ENCODE measurements at places on chromosomes 2 and 18.

GRCh38 chr18:78722929-78723710, 256.5 kb upstream of the SALL3 start:
- DNase-seq: no peak

- no peak for DNase-seq
These were observed 56.3 kb downstream of the FBLN7 start for GRCh38 chr2:112194482-112194881.

GRCh38 chr2:37656512-37657423, 14.7 kb downstream of the CDC42EP3 start:
- no peak for DNase-seq

GRCh38 chr2:25112113-25112512, 56.3 kb downstream of the POMC start:
- no peak for DNase-seq

DNA sequence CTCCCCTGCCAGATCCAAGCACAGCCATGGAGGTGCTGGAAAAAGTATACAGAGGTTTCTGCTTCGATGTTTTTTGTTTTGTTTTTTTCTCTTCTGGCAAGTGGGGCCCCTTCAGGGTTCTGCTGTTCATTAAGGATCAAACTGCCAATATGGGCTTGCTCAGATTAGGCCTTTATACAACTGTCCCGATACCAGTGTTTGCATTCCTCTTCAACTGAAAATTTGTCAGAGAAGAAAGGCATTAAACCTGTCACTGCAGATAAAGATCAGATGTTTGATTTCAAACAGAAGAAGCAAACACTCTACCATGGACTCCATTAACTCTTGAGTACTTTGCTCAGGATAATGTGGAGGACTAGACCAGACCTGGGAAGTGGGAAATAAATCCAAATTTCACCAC, 396.0 kb upstream of the SMIM21 start:
- no peak for DNase-seq

DNA sequence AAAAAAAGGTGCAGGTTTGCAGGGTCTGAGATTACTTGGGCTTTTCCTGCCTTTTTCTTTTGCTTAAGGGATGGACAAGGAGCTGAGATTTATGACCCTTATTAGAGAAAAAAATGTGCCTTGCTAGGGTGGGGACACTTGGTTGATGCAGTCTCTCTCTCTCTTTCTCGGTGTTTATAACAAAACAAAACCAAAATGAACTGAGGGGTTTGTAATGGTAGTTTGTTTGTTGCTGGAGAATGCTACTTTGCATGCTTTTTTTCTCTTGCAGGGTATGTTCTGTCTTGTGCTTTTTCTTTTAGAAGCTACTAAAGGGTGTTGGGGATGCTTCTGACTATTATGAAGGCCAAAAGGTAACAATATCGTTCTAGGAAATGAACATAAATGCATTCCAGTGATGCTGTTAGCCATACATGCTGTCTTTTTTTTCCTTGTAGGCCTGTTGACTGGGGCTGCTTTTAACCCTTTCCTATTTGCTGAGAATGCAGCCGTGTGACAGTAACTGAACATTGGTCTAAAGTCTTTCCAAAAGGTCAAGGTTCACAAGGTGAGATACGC, 435 bp downstream of the ZNF532 start:
- no peak for DNase-seq

DNA sequence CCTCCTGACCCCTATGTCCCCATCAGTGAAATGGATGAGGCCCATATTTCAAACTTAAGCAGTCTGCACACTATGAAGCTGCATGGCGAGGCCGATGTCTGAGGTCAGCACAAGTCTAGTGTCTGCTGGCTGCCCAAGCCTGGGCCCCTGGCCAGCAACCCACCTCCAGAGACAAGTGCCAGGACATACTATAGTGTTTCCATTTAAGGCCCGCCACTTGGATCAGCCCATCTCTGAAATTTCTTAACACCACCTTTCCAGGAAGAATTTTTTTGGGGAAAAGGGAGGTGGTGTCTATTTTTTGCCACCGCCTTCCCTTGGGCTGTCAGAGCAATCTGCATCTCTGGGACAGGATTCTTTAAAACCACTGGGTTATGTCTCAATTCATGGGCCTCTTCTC, 1.8 kb downstream of the ACVR1 start:
- DNase-seq: peak; percentile 11

GRCh38 chr2:197071213-197071612, 144.7 kb upstream of the PGAP1 start:
- DNase-seq: no peak

GRCh38 chr2:127525691-127526131, 578 bp downstream of the IWS1 start:
- peak; percentile 49 for DNase-seq

- no peak for DNase-seq
These were observed 116.9 kb upstream of the HDAC4 start for GRCh38 chr2:239517686-239518085.

DNA sequence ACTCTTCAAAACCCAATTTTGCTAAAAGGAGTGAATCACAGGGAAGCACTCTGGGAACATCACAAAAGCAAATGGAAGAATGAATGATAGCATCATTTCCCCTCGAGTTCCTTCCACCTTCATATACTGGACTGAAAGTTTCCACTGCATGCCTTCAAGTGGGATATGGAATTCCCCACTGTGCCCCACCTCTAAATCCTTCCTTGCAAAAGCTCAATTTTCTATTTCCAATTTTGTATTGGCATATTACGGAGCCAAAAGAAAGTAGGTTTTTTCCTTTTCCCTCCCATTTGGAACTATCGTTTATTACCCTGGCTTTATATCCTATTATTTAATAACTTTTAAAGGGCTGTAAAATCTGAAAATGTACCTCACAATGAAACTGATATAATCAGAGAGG, 149.3 kb downstream of the PIEZO2 start:
- no peak for DNase-seq

DNA sequence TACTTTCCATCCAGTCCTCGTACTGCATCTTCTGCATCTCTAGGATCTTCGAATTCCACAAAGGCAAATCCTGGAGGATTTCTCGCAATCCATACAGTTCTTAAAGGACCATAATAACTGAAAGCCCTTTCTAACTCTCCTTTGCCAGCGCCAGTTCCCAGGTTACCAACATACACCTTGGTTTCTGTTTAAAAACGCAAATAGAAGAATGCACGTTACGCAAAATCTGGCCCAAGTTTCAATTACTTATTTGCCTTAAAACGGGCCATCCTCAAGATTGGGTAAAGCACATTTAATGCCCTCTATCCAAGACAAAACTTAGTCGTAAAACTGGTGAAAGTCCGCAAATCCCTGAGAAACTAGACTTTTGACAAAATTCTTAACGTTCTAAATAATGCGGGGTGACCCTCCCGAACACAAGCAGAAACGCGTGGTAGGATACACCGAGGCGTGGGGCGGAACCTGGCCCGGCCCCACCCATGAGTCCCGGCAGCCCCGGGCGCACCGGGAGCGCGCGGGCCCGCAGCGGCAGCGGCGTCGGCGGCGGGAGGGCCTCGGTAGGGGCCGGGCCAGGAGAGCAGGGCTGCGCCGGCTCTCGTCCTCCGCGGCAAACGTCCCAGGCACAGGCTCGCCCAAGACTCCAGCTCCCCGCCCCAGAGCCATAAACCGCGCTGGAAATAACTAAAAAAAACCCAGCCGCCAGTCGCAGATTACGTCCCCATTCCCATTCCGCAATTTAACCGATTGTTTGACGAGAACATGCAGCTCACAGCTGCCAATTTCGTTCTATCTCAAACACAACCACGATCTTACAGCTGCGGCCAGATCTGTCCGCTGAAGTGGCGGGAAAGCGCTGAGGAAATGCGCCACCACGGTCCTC, 910 bp downstream of the SRSF7 start:
- DNase-seq: peak; percentile 36

- no peak for DNase-seq
These were observed 12.0 kb downstream of the PCARE start for GRCh38 chr2:29062371-29062770.

- no peak for DNase-seq
These were observed at the start of gene CCDC68 for GRCh38 chr18:54958704-54959625. Gene CCDC68 (minus strand): TSS chr18:54959461. CDS start chr18:54942791, 16,670 bp downstream.

DNA sequence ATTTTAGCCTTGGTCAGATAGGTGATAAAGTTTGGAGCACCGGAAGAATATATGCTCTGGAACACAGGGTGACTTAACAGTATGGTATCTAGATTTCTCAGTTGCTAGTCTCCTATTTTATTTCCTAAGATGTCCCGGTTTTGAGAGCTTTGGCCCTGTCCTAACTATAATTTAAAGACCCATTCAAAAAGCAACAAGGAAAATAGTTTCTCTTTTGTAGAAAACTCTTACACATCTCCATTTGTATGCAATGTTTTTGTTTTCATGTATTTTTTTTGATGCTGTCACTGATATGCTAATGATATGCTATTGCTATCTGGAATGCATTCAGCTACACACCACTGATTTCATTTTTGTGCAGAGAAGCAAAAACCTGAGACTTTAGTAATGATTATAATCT, 237.8 kb downstream of the GPD2 start:
- DNase-seq: no peak

- DNase-seq: peak; percentile 48
These were observed 1.2 kb downstream of the PTPN4 start for GRCh38 chr2:119760956-119761275.

- no peak for DNase-seq
These were observed 62.8 kb upstream of the YWHAQ start for GRCh38 chr2:9693646-9694045.

GRCh38 chr18:70354080-70354479, 65.2 kb downstream of the SOCS6 start:
- no peak for DNase-seq

GRCh38 chr2:31090188-31090587, 48.1 kb downstream of the GALNT14 start:
- DNase-seq: no peak

DNA sequence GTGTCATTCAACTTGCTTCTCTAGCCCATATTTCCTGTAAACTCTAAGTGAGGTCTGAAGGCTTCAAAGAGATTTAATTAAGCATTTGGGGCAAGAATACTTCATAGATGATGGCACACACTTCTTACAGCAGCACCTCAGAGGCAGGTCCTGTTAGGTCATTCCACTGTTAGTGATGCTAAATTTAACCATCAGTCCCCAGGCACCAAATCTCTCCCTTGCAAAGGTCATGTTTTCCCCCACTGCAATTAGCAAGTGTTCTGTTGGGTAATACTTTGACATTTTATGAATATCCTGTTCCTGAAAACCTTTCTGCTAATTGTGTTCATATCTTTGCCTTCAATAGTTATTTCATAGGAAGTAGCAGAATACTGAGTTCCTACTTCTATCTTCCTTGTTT, 117.0 kb downstream of the STK39 start:
- DNase-seq: no peak

GRCh38 chr2:239167011-239167673, 233.7 kb downstream of the HDAC4 start:
- DNase-seq: no peak

- DNase-seq: no peak
These were observed 17.7 kb downstream of the TUBB6 start for GRCh38 chr18:12325726-12326245.

DNA sequence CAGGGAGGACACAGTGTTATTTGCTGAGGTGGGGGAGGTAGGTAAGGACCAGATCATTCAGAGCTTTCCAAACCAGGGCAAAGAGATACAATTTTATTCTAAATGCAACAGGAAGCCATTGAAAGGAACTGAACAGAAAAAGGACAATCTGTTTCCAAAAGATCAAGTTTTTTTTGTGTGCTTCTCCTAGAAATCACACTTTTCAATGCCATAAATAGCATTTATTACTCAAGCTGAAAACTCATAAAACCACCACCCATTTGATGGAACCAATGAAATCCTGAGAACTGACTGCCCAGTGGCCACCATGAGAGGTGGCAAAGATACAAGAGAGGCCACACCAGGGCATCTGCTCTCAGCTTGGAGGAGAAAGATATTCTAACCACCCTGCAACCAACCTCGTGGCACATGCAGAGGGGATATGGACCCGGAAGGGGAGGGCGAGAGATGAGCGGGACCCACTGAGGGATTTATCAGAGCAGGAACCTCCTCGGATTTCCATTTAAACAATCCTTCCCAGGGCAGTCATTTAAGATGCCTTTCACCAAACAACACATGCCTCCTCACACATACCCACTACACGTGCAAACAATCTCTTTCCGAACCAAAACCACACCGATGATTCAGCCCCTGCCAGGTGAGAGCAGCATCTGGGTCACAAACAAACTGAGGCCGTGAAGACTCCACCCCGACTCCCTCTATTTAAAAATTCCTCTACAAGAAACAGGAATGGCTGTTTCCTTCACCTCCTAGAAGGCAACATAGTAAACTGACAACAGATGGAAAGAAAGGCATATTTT, 8.8 kb downstream of the CYB5A start:
- DNase-seq: no peak

GRCh38 chr2:113085542-113085941, 17.8 kb downstream of the IL1F10 start:
- no peak for DNase-seq

DNA sequence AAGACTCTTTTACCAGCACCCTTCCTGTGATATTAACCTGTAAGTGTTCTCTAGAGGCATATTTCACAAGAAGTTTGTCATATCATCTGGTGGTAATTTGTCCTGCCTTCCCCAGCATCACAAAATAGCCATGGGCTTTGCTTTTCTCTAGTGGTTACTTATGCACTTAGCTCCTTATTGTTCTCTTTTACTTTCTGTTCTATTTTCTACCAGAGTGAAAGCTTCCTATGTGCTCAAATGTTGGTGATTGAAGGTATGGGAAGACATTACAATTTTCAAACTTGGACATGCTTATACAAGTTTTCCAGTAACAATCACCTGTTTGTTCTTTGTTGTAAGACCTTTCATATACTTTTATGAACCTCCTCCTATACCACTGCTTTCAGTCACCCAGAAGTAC, 87.0 kb upstream of the KCNH7 start:
- DNase-seq: no peak

GRCh38 chr2:206084870-206085741, 868 bp downstream of the INO80D start:
- peak; percentile 21 for DNase-seq

DNA sequence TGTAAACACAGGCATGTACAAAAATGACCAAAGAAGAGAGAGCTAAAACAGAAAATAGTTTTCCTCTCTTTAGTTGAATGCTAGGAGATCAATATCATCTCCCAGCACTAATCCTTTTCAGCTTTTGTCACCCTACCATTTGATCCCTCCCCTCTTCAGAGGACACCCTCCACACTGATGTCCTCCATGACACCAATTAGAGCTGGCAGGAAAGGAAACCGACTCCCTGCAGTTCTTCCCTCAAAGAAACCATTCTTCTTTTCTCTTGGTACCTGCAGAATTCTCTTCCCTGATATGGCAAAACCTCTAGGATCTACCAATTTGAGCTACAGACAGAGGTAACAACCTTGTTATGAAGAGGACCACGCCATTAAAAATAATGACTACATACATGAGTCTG, 5.3 kb downstream of the EPB41L3 start:
- DNase-seq: no peak

DNA sequence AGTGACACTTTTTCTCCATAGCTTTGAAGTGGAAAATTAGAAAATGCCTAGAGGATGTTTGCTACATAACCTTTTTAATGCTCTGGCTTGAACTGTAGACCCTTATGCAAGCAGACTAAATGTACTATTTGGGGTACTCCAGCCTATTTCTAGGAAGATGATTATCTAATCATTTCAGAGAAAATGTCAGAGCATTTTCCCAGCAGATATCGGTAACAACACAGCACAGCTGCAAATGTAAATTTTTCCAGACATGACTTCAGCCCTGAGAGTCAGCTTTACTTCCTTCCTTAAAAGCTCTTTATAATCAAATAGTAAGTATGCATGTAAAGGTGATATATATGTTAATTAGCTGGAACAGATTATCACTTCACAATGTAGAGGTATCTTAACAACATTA, 1647.1 kb downstream of the SUCLG1 start:
- no peak for DNase-seq

Data from fibroblast of gingiva (primary cell).